ENCODE measurements at places on chromosomes 5 and 9.

DNA sequence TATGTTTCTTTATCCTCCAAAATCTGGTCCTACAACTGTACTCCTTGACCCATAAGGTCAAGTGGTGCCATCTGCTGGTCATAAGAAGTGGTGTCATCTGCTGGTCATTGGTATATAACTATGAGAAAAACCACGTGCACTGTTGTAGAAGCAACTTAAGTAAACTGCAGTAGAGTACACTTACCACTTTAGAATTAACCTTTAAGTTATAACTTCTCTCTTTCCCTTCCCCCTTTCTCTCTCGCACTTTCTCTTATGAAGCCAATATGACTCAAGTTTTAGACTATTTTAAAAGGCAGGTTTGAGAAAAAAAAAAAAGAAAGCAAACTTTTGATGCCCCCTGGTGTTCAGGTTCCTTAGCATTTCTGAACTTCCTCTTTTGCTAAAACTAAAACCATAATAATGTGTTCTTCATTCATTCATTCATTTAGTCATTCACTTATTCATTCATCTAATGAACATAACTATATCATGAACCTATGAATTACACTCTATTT is 12.8 kb upstream of the MTAP start:
- DNase-seq, result peak; percentile 46

DNA sequence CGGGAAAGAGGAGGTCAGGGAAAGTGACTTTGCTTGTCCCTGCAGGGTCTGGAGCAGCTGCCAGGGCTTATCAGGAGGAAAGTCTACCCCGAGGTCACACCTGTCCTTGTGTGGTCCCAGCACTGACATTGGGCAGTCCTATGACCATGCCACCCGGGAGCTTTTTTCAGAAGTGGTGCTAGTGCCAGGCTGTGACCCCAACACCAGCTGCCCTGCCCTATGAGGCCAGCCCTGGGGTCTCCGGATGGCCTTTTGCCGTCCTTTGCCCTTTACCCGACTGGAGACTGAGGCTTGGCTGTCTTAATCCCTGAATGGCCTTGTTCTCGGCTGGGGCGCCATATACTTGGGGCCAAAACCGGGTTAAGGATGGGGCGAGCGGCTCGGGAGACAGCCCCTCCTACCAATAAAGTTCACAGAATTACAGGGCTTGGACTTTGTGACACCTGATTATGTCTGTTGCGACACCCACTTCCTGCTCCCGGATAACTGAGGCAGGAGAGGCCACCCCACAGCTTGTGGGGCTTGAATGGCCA is 22.2 kb upstream of the SLC9A3 start:
- DNase-seq, result no peak

GRCh38 chr5:143231973-143232812 is 171.3 kb downstream of the NR3C1 start:
- no peak for DNase-seq

DNA sequence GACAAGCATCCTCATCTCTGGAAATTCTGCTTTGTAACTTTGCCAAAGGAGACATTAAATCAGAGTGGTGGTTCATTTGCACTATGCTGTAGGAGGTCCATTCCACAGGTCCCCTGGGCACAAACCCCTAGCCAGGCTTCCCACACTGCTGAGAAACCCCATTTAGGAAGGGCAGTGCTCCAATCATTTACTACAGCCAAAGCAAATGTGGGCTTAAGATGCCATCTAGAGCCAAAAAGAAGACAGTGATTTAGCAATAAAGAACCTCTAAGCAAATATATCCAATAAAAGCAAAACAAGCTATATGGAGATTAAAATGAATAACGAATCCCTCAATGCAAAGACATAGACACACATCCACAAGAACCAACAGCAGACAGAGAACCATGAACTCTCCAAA is 129.0 kb upstream of the ALDH1B1 start:
- DNase-seq, result no peak

Data from SJSA1 (cell line).